ENCODE measurements at places on chromosomes 12 and 14.

DNA sequence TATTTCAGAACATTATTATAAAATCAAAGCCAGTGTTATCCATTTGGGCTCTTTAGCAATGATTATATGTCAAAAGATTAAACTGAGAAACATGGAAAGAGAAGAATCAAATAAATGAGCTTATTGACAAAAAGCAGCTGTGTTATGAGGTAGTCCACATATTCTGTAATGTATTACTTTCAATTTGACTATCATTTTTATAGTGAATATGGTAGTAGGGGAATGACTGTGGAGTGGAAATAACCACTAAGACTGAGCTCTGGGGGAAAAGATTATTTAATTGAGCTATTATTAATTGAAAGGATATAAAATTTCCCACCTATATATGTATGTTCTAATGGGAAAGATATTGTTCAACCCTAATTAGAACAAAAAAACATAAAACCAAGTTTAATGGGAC is 381.3 kb downstream of the TMTC2 start:
- DNase-seq: no peak

- DNase-seq: no peak
Observed at GRCh38 chr12:84585776-84586395, 326.7 kb downstream of the SLC6A15 start.

- no peak for DNase-seq
Observed at GRCh38 chr14:75494896-75495295, 27.4 kb upstream of the BATF start.

DNA sequence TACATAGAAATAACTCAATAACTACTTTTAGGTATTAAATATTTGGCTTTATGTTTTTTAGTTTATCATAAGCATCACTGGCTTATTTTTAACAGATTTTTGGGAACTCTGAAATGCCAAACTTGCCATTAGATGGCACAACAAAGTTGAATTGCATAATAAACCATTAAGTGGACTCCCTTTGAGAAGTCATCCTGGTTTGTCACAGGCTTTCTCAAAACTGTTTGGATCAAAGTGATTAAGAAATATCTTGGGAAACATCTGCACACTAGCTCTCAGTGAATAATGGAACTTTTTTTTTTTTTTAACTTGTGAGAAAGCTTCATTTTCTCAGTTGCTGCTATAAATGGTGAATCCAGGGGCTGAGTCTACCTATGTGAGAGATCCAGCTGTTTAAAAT is 4.3 kb downstream of the SLC16A7 start:
- DNase-seq: peak; percentile 8

- no peak for DNase-seq
Observed at GRCh38 chr12:116026768-116027550, 250.5 kb downstream of the MED13L start.

DNA sequence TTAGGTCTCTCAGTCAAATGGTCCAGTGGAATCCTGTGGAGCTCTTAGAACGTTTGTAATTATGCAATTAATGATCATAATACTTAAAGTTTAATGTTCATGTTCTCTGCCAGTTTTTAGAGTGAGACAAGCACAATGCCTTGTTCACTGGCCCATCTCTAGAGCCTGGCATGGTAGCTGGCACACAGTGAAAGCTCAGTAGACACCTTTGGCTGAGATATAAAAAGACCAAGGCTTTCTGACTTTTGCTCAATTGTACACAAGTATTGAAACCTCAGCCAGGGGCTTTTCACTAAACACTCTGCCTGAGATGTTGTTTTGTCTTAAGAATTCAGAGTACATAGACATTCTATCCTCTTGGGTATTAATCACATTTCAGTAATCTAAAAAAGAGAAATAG is 241.8 kb upstream of the ATP2B1 start:
- no peak for DNase-seq

DNA sequence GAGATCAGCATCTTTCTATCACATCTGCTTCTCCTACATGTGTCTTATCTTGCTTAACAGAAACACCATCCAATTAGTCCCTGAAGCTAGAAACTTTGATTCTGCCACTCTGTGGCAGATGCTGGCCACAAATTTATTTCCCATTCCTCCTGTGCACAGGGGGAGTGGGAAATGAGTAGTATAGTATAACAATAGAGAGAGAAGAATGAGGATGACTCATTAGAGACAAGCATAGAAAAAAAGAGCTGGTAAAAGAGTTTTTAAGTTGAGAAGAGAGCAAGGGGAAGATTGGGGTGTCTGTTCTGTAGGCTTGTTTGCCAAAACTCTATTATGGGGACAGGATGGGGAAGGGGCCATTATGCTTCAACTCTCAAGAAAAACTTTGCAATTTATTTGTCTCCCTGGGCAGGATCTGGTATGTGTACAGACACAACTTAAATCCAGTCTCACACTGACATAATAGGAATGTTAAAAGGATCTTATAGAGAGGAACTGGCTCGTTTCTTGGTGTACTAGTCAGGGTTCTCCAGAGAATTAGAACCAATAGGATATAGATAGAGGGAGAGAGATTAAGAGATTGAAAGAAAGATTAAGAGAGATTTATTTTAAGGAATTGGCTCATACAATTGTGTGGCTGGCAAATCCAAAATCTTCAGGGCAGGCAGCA is 142.6 kb upstream of the CPSF6 start:
- DNase-seq: peak; percentile 22

DNA sequence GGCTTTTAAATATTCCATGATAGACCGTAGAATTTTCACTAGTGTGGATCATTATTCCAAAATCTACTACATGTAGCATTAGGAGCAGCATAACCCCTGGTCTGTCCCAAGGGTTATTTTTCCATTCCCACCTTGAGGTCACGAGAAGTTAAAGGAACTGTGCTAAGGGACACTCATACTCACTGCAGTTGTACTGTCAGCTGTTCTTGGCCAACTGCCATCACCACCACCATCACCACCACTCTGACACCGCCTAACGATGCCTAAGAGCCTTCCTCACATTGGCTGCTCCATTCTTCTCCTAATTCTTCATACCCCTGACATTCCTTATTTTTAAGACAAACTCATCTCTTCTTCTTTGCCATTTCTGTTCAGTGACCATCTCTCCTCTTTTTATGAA is 13.4 kb upstream of the PTGDR start:
- DNase-seq: no peak

DNA sequence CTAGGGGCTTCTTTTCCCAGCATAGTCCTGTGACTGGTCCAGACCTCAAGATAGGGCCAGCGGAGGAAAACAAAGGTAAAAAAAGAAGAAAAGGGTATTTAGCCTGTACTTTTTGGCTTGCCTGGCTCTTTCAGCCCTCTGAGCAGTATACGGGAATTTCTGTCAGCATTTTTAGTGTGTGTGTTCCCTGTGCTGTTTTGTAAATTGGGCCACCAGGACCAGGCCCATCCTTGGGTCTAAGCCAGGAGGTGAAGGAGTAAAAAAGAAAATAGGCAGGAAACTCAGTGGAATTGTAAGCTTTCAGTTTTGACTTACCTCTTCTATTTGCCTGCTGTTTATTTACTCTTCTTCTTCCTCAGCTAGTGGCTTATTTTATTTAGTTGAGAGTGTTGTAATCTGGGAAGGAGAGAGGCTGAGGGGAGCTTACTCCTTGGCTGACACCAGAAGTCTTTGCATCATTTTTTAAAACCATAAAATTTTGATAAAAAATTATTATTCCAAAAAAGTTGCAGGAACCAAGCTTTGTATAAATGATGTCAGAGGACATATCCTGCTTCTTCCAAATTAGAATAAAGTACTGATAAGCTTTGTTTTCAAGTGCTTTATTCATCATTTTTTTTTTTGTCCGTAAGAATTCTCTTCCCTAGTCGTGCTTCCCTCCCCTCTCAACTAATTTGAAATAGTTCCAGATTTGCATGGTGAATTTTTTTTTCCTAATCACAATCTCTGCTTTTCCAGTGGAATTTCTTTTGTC is 63.7 kb downstream of the DIP2B start:
- no peak for DNase-seq

GRCh38 chr12:78712834-78713481 is 151.6 kb upstream of the SYT1 start:
- DNase-seq: no peak

- DNase-seq: peak; percentile 8
Observed at GRCh38 chr12:7719946-7720730, 8.9 kb downstream of the DPPA3 start.

- no peak for DNase-seq
Observed at GRCh38 chr12:52521175-52521567, 977 bp upstream of the KRT5 start.

GRCh38 chr12:3655328-3655900 is 97.5 kb downstream of the CRACR2A start:
- peak; percentile 25 for DNase-seq

DNA sequence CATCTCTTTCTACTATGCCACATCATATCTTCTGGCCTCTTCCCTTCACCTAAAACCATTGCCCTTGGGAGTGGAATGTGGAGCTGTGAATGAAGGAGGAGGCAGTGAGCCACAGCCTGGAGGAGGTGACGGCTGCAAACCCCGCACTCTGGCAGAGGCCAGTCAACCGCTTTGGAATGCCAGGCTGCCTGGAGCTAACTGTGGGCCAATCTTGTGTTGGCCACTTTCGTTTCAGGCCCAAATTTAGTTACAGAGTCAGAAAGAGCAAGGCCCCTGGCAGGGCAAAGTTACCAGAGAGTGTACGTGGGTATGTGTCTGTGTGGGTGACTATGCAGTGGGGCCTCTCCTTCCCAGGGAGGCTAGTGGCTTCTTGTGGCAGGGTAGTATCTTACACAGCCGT is 40.1 kb downstream of the CACNA1C start:
- DNase-seq: no peak

DNA sequence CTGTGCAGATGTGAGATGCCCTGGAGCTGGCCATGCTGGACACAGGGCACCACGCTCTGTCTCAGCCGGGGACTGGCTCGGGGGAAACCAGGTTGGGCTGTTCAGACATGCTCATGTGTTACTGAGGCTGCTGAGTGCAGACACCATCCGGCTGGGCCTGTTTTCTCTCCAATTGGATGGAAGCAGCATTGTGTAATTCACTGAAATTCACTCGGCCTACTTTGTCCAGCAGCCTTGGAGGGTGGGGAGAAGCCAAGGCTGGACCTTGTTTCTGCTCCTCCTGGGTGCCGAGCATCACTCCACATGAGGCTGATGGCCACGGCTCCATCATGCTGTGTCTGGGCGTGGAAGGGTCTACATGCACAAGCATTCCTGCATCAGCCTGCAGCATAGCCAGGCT is 130.7 kb downstream of the SMOC1 start:
- DNase-seq: no peak

DNA sequence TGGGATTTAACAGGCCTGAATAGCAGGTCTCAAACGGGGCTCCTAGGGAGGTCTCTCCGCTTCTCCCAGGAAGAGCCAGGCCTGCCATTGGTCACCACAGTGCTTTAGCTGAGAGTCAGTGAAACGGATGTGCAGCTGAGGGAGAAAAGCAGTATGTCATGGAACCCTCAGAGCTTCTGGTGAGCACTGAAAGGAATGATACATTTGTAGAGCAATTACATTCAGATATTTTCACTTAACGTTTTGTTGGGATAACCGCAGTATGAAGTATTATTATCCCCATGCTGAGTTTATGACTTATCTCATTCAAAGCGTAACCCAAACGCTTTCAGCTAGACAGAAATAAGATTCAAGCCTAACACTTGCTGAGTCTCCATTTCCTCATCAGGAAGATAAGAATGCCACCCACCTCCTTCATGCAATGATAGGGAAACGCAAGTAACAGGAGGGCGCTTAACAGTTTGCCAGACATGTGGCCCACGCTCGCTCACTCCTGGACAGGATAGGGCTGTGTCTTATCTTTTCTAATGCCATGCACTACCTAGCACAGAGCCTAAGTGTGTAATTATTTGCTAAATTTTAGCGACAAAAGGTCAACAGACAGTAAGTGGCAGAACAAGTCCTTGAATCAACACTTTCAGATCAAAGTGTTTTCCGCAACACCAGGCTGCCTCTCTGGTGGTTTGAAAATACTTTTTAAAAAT is 28.2 kb downstream of the DAD1 start:
- DNase-seq: peak; percentile 37

DNA sequence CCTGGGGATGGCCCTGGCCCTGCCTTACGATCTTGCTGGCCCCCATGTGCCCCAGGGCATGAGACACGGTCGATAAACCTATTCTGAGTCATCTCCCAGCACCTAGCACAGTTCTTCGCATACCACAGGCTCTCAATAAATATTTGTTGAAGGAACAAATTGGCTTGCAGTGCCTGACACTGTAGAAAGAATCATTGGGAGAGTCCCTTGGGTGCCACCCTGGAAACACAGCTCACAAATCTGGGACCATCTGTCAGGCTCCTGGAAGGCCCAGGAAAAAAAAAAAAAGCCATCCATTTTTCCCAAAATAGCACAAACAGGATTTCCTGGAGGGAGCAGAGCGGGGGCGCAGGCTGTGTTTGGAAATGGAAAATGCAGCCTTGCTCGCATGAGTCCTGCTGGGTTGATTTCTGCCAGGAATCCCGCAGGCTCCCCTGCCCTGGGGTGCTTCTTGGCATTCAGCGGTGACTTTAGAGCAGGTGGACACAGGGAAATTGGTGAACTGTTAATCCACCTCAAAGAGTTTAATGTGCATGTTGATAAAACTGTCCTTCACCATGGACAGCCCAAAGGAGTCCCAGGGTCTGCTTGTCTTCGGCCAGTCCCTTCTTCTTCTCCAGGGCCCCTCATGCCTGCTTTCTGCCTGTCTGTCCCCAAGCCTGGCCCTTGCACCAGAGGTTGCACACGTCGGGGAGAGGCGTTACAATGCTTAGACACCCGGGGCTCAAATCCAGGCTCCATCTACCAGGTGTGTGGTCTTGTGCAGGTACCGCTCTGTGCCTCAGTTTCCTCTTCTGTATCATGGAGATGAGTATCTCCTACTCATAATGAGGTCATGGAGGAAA is 106.1 kb upstream of the RFLNA start:
- no peak for DNase-seq

- DNase-seq: no peak
Observed at GRCh38 chr14:93834699-93835371, 46.5 kb upstream of the PRIMA1 start.

DNA sequence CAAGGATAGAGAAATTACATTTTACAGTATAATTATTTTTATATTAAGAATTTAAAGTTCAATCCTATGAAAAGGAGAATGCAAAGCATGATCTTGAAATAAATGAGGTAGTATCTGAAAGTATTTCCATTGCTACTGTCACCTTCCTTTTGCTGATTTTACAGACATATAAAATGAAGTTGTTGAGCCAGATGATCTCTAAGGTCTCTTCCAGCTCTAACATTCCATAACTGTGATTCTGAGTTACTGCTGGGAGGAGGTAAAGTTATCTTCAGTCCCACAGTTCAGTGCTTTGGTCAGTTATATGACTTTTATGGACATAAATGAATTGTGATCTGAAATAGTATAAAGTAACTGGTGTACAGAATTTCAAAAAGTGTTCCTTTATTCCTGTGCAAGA is 52.8 kb downstream of the SLC38A6 start:
- no peak for DNase-seq

- DNase-seq: no peak
Observed at GRCh38 chr14:24839617-24840203, 205.7 kb upstream of the GZMB start.

GRCh38 chr12:57309420-57309819 is 58.4 kb upstream of the STAC3 start:
- DNase-seq: no peak

DNA sequence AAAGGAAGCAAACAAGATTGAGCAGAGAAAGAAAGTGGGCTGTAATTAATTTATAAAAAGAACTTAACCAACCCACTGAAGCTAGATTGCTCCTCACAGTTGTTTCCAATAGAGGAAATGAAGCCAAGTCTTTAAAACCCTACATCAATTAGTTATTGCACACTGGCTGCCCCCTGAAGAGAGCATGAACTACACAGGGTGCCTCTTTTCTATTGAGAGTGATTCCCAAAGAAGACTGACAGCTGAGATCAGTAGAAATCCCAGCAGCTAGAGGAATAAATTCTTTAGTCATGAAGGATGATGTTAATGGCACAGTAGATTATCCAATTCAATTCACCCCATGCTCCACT is 8.6 kb upstream of the USP15 start:
- DNase-seq: no peak

All from suppressor macrophage (primary cell).